WTC11 (cell line): ENCODE measurements at places on chromosomes 5 and 9.

GRCh38 chr5:72166070-72166979 is 59.0 kb downstream of the MAP1B start:
- peak; percentile 33 for DNase-seq

GRCh38 chr9:91178281-91179236 is 183.2 kb downstream of the AUH start:
- no peak for DNase-seq

DNA sequence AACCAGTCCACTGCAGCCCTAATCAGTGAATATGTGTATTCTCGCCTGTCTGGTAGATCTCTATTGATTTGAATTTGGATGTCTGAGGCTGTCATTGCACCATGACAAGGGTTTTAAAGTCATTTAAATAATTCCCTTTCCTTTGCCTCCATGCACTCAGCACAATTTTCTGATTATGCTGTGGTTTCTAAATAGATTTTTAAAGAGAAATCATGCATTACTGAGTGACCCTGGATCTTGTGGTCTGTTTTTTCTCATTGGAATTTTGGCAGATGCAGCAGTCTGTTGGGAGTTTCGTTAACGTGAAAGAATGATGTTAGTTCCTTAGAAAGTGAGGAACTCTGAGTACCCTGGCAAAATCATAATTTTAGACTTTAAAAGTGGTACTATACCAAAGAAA is 396.0 kb downstream of the LRRC70 start:
- no peak for DNase-seq

GRCh38 chr9:21852754-21853153 is 50.3 kb downstream of the MTAP start:
- no peak for DNase-seq

- no peak for DNase-seq
Observed at GRCh38 chr9:126205265-126205664, 121.4 kb upstream of the MVB12B start.

- DNase-seq, result no peak
Observed at GRCh38 chr5:37696190-37697021, 143.4 kb downstream of the GDNF start.

DNA sequence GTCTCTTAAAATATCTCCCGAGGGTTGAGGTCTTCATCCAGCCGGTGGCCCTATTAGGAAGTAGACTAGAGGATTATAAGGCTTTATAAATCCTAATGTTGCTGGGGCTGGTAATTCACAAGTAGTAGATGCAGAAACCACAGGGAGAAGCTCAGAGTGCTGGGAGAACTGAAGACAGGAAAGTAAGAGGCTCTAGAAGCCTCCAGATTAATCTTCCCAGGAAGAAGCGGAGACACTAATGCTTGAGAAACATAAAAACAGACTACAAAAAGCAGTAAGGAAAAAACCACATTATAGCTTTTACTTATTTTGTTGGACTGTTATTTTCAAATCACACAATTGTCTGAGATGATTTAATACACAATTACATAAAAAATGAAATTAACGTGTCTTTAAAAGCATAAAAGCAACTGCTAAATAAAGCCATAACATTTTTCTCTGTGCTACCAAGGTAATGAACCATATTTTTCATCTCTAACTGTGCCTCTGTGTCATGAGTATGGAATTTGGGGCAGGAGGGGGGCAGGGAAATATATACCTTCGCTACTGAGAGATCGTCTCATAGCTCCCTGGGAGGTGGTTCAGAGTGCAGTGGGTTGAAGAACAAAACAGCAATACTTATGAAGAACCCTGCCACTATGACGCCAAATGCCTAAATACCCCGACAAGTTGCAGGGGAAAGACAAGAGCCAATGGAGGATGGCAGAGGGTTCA is 806.2 kb upstream of the WWC1 start:
- DNase-seq, result no peak

DNA sequence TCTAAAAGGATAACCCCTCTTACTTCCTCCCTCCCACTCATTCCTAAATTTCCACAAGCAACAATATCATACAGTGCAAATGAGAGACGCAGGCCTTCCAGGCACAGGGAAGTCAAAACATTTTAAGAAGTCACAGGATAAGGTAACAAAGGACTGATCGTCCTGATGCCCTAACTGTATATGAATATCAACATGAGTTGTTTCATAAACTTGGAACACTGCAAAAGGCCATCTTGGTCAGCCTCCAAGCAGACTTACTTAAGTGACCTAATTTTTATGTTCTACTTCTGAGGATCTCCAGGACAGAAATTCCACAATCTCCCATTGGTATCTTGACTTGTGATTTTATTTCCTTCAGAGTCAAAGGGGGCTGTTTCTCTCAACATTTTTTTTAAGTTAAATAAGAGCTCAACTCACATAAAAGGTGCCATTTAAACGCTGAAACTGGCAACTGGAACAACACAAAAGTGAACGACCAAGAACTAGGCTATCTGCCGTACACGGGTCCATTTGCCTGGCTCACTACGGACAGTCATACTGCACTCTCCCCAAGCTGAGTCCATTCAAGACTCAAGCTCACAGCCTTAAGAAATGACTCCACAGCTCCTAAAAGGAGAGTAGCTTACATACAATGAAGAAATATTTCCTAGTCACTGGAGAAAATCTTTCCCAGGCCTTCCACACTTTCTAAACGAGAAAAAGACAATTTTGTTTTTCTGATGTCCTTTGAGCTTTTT is 71.3 kb downstream of the LHFPL2 start:
- no peak for DNase-seq

GRCh38 chr5:133480366-133480765 is 132.0 kb downstream of the FSTL4 start:
- no peak for DNase-seq

- DNase-seq, result no peak
Observed at GRCh38 chr5:142221091-142221860, 103.5 kb downstream of the SPRY4 start.

GRCh38 chr5:167796672-167797071 is 494.8 kb upstream of the WWC1 start:
- no peak for DNase-seq

- peak; percentile 44 for DNase-seq
Observed at GRCh38 chr9:114501796-114502682, 3.2 kb downstream of the WHRN start.

DNA sequence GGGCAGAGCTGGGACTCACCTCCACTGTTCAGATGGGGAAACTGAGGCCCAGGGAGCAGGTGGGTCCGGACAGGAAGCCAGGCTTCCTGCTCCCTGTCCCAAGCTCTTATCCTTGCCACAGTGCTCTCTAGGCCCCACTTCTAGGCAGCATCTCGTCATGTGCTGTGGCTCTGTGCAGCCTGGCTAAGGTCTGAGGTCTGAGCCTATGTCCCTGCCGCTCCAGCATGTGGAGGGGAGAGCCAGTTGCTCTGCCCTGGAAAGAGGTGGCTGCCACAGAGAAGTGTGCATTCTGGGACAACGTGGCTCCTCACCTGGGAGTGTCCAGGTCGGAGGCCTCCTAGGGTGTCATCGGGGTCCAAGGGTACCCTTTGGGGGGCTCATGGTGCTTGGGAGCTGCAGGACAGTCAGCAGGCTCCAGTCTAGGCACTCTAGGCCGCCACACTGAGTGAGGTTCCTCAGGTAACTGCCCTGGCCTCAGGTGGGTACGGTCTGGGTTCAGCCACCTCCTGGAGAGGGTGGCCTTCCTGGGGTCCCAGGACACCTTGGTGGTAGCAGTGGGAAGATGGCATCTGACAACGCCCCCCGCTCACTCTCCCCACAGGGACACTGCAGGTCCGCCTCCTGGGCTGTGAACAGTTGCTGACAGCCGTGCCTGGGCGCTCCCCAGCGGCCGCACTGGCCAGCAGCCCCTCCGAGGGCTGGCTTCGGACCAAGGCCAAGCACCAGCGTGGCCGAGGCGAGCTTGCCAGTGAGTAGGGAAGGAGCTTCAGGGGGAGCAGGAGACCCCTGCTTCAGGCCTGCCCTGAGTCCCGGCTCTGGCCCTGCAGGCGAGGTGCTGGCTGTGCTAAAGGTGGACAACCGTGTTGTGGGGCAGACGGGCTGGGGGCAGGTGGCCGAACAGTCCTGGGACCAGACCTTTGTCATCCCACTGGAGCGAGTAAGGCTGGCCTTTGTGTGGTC is 10.4 kb downstream of the PKN3 start:
- DNase-seq, result peak; percentile 8

DNA sequence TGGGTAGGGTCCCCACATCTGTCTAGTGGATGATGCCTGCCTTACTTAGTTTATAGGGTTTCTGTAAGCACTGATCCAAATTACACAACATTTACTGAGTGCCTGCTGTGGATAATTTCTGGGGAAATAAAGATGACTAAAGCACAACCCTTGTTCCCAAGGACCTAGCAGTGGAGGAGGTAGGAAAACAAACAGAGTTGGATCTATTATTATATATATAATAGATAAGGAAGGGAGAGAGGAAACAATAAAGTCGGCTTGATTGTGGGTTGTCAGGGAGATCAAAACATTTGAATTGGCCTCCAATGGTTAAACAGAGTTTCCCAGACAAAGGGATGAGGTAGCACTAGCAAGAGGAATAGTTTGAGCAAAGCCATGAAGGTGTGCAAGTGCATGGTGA is 14.0 kb downstream of the IL33 start:
- no peak for DNase-seq

DNA sequence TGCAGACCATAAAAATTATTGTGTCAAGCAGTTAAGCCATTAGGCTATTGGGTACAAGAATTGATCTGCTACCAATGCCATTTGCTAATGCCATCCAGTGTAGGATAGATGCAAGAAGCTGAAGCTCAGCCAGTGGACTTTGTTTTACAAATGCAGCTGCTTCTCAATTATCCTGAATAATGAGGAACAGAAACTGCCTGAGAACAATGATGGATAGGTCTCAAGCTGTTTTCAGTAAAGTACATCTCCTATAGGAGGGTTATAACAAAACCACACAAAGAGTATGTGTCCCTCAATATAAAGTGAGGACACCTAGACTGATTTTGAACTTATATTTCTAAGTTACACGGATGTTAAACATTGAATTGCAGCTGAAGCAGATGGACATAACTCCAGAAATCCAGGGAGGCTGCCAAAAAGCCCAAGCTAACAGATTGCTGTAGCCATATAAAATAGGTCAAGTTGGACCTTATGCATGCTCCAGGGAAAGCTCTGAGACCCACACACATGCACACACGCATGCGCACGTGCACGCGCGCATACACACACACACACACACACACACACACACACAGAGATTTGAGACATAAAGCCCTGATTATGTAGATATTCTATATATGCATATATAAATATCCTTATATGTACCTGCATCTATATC is 482.7 kb upstream of the CD180 start:
- no peak for DNase-seq

DNA sequence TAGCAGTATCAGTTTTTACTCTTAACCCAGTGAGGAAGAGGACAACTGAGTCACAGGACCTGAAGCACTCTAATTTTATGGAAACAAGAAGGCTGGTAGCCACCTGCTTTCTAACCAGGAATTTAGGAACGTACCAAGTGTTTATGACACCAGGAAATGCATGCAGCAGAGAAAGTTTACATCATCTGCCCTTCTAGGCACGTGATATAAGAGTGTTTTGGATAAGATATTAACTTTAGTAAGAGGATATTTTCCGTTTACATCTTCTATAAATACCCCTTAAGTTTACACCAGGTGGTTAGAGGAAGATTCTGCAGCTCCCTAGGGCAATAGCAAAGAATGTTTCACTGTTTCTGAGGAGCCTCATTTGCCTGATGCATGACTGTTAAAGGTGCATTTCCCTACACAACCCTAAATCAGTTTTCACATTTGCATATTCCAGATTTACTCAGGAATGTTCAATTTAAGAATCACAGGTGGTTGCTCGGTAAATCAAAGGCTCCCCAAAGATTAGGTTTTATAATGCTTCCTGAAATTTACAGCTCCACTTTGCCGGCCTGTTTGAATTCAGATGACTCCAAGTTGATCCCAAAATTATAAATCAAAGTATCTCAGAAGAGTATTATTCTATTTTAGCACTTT is 1.8 kb downstream of the TSC1 start:
- DNase-seq, result no peak

DNA sequence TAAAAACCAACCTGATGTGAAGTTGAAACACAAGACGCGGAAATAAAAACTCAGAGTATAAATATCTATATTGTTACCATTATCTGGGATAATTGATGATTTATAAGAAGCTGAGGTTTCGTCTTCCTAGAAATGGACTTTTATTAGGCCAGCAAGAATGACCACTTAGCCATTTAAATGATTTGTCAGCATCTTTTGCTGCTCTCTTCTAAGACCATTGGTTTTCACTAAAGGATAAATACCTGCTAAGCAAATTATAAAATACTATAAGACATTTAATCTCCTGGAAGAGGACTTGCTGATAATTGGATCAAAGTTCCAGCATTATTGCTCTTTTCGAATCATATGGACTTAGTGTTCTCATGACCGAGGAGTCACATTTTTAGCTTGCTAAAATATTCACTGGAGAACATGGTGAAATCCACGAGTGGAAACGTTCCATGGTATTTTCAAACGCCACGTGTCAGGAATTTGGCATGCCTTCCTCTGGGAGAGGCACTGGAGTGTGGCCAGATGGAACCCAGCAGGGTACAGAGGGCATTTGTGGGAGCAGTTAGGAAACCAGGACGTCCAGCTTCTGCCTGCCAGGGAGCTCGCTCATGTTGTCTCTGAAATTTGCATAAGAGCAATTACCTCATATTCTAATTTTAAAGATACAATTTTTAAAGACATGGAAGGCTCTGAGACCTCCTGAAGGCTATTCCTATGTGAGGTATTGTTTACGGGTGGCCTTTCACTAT is 43.1 kb downstream of the TNFAIP8 start:
- no peak for DNase-seq

- no peak for DNase-seq
Observed at GRCh38 chr5:14246350-14247053, 103.4 kb downstream of the TRIO start.

- no peak for DNase-seq
Observed at GRCh38 chr5:22709743-22710142, 143.4 kb downstream of the CDH12 start.

- no peak for DNase-seq
Observed at GRCh38 chr9:81321551-81321950, 367.8 kb downstream of the TLE1 start.

DNA sequence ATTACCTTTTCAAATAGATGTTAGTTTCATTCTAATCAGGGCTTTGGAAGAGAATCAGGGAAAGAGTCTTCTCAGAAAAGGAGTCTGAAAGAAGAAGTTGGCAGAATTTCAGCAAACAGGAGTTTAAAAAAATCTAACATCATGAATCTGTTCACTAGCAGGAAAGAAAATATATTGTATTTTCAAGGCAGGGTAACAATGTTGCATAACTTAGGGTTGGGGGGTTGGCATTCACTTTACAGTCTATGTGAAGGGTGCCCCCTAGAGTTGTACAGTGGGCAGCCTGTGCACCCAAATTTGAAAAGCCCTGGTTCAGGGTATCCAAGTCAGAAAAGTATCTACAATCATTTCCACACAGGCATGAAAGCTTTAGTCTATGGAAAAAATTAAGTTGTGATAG is 348.4 kb upstream of the SLC30A5 start:
- DNase-seq, result no peak
